ENCODE measurements at places on chromosomes 3 and 15.

GRCh38 chr3:122975924-122976293 is 51.7 kb downstream of the SEMA5B start:
- no peak for DNase-seq

- DNase-seq, result no peak
Observed at GRCh38 chr3:4551051-4551711, 58.0 kb downstream of the ITPR1 start.

DNA sequence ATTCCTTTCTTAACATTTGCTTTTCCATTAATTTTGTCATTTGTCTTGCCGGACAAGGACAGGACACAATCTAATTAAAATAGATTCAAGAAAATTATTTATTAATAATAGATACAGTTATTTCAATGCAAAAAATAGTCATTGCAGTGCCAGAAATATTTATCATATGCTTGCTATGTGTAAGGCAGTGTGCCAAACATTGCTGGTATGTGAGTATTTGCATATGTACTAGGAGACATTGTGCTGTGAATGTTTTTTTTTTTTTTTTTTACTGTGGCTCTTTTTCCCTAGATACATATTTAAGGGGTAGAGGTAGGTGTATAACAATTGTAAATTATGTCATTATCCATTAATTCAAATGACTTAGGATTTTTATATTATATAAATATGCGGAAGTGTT is 23.3 kb downstream of the SPRED1 start:
- no peak for DNase-seq

DNA sequence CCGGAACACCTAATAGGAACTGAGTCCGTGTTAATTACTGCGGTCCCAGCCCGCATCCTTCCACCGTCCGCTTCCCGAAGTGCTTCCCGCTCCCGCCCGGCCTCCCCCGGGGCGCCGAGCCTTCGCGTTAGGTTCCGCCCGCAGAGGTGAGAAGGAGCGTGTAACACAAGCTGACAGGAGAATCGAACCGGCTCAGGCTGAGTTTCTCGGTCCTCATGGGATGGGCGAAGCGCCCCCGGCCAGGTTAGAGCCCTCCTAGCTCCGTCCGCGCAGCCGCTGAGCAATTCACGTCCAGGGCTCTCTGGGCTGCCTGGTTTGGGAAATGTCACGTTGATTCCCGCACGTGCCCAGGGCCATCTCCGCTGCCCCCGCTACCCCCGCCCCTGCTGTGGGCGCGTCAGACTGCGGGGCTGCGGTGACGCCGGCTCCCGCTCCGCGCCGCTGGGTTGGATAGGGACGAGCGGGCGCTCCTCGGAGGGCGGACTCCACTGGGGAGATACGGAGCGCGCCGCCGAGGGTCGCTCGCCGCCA is 954 bp downstream of the CLDN11 start:
- DNase-seq, result no peak

DNA sequence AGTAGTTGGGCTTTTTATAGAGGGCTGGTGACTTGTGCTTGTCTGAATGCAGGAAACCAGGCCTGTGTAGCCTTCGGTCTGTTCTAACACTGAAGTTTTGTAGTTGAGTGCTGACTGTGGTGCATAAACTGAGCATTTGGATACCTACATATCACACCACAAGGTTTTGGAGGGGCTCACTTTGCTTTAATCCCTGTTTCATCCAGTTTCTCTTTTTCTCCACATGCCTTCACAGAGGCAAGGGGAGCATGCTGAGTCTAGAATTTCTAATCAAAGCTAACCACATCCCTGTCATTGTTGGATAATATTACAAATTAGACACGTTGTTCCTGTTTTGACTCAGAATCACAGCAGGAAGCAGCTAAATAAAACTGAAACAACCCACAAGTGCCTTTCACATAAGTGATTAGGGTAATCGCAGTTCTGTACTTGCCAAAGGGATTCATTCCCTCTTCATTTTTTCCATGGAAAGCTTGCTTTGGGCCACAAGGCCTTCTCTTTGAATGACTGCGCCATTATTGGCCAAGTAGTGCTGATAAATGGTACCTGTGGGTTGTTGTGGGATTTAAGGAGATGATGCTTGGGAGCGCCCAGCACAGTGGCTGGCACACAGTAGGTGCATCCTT is 48.9 kb downstream of the TGFBR2 start:
- DNase-seq, result no peak

- DNase-seq, result no peak
Observed at GRCh38 chr3:143103652-143104051, 15.9 kb upstream of the CHST2 start.

- no peak for DNase-seq
Observed at GRCh38 chr15:69673291-69673881, 220.8 kb downstream of the RPLP1 start.

DNA sequence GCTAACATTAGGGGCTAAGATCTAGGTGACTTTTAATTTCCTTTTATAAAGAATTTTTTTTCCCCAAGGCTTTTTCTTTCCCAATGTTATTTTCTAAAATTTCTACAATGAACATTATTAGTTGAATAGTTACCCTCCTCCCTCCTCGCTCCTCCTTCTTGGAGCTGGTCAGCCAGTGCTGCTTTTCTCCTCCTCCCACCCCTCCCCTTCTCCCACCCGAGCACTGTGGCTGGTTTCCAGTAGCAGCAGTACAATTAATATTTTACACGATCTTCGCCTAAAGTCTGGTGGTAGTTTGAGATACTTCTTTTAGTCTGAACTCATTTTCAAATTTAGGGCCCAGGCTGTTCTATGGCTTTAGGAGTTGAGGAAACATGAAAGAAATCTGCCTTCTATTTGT is 41.6 kb downstream of the EEFSEC start:
- no peak for DNase-seq

DNA sequence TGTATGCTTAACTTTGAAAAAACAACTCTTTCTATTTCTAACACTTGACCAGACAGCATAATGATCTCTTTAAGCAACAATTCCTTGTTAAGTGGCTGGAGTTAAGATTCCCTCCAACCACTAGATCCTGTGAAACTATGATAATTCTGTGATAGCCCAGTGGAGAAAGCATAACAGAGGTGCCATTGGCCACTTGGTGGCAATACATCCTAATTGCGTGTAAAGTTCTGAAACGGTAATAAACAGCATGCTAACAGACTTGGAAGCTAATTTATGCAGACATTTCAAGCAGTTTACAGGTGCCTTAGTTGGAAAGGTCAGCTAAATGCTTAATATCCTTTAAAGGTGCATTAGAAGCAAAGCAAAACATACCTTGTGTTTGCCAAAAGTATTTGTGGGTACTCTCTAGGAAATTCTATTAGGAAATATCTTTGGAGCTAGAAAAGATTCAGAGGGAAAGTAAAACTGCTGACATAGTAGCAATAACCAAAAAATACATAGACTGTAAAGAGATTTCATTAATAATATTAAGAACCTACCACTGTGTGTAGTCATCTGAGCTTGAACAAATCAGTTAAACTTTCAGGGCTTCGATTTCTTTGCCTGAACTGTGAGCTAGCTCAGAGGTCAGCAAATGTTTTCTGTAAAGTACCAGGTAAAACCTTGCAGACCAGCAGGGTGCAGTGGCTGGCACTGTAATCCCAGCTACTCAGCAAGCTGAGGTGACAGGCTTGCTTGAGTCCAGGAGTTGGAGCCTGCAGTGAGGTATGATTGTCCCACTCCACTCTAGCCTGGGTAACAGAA is 19.0 kb upstream of the CSTA start:
- no peak for DNase-seq

DNA sequence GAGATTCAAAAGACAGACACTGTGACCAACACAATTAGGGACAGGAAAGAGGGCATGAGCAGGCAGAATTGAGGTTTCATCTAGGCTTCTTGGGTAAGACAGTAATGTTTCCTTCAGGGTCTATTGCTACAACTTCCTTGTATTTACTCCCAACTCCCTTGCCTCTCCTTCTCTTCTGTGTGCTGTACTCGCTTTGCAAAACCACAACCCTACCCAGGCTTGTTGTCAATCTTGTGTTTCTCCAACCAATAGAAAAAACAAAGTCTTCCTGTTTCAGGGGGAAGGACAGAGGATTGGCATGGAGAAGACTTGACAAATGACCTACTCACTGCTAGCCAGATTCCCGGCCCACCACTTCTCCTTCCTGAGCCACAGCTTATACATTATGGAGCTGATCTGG is 36.3 kb upstream of the MASP1 start:
- no peak for DNase-seq

GRCh38 chr3:30747771-30748281 is 141.4 kb downstream of the TGFBR2 start:
- no peak for DNase-seq

DNA sequence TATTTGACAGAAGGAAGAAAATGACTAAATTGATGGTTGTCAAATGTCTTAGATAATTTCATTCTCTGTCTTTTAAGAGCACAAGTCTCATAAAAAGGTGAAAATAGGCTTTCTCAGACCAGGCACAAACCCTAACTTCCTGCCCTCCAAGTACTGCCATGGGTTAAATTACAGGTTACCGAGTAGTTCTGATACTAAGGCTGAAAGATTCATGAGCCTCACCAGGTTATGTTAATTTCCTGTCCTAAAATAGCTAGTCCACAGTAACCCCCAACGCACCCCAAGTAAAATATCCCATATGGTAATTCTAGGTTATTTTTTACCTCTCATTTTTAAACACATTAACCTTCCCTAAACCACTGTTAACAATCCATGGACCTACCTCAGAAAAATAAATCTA is 42.0 kb downstream of the GSK3B start:
- DNase-seq, result no peak

- DNase-seq, result no peak
Observed at GRCh38 chr15:69841113-69841828, 256.4 kb downstream of the TLE3 start.

- DNase-seq, result no peak
Observed at GRCh38 chr15:87564681-87565080, 691.9 kb downstream of the NTRK3 start.

DNA sequence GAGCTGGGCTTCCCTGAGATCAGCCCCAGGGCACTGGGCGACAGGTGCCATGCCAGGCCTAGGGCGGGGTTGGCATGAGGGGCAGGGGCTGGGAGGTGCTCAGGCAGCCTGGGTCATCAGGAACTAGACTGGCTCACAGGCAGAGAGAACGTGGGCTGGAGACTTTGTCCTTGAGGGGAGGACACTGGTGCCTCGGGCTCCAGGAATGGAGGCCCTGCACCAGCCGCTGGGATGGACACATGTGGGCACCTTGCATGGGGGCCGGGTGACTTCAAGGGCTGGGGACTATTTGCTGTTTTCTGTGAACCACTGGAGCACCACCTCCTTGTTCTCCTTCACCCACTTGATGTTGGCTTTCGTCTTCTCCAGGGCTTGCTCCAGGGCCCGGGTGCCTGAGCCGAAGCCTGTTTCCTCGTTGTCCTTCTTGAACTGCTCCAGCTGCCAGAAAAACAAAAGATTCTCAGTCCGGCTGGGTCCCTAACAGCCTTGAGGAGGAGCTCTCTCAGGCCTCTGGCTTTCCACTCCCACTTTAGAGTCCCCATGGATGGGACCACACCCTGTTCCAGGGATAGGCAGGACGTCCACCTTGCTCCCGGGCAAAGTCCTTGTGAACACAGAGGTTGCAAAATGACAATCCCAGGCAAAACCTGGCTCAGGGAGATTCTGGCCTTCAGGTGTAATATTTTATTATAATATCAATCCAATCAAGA is 9.1 kb downstream of the MESP2 start:
- no peak for DNase-seq

- no peak for DNase-seq
Observed at GRCh38 chr15:51332206-51333147, 5.9 kb downstream of the CYP19A1 start.

DNA sequence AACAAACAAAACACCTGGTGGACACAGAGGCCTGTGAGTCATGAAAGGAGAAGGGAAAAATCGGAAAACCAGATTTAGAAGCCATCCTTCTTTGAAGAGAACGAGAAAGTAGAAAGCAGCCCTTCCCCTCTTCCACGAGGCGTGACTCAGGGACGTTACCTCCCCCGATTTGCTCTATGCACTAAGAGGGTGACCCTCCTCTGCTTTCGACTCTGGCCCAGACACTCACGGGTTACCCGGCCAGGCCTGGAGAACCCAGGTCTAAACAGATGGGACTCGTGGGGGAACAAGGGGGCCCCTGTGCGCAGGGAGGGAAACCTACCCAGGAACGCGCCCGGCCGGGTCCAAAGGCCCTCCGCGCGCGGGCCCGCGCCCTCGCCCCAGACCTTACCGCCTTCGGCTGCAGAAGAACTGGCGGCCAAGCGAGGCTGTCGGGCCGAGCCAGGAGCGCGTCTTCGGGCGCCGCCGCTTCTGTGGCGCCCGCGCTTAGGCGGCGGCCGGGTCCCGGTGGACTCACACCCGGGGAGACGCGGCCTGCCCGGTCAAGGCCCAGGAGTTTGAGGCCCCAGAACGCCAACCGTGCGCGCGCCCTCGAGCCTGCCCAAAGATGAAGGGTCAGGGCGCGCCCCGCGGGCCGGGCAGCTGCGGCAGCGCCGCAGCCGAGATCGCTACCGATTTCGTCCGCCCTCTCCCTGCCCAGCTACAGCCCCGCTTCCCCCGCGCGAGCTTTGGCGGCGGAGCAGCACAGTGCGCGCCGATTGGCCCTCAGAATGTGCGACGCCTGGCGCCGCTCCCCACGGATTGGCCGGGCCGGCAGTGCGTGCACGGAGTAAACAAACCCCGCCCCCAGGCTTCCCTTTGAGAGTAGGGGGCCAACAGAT is at the start of gene TFDP2:
TFDP2 (minus strand) TSS at position 753 of the 881 bp plus-strand sequence. CDS start 47,795 bp downstream, outside the sequence.
- peak; percentile 89 for DNase-seq

DNA sequence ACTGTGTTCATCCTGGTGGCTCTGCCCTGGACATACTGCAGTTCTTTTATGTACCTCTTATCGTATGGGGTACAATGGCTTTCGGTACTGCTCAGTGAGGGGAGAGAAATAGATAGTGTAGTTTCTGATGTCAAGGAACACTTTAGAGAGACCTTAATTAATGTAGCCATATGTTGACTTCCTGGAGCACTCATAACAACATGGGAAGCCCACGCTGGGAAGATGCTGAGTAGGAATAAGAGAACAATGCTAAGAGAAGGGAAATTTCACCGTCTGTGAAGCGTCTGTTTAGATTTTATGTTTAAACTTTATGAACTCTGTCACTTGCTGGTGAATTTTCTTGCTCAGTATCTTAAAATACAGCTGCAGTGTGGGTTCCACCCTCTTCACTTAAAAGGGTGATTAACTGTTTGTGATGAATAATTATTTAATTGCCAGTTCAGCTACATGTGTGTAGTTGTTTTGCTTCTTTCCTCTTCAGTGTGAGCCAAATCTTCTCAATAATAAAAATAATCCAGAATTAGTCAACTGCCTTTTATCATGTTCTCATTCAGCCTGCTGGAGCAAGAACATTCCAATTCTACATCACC is 373.1 kb upstream of the TPRG1 start:
- no peak for DNase-seq

- DNase-seq, result no peak
Observed at GRCh38 chr3:122078235-122078935, 23.2 kb downstream of the CD86 start.

DNA sequence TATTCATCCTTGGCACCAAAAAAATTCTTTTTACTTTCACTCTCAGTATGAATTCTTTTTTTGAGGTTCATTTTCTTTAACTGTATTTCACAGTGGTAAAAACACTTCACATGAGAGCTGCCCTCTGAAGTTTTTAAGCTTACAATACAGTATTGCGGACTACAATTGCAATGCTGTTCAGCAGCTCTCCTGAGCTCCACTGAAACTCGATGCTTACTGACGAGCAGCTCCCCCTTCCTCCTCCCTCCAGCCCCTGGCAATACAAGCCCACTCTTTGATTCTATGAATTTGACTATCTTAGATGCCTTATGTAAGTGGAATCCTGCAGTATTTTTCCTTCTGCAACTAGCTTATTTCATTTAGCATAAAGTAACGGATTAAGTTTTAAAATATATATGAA is 183.4 kb downstream of the ADAMTS17 start:
- no peak for DNase-seq
